ENCODE measurements at places on chromosomes 5 and 9.
A peak's percentile ranks its signal among the peaks of the same experiment; 100 is the strongest.

DNA sequence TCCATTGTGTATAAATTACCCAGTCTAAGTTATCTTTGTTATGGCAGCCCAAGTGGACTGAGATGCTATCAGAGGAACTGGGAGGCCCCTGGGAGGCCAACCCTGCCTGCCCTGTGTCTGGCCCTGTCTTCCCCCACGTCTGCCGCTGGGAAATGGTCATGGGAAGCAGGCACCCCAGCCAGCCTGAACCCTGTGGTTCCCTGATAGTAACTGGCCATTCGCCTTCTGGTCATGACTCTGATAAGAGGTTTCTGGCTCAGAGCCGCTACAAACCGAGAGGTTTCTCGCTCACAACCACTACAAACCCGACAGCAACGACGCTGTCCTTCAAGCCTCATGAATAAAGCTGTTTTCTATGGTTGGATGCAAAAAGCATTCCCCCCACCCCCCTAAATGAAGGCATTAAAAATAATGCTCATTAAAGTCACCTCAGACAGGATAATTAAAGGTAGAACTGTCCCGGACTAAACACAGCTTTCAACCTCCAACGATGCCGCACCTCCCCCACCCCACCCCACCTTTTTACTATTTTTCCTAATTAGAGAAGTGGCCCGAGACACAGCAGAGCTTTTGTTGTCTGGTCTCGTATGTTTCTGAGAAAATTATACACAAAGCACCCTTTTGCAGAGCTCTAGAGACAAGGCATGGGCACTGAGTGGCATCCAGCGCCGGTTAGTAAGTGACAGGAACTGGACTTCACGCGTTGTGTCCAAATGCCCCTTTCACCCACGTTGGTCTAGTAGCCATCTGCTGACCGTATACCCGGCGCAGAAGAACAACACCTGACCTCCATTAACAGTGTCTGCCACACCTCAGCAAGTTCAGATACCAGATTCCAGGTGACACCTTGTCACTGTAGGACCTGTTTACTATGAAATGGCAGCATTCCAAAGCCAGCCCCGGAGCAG lies 140.8 kb downstream of the COL23A1 start:
- peak; percentile 97 for DNase-seq

DNA sequence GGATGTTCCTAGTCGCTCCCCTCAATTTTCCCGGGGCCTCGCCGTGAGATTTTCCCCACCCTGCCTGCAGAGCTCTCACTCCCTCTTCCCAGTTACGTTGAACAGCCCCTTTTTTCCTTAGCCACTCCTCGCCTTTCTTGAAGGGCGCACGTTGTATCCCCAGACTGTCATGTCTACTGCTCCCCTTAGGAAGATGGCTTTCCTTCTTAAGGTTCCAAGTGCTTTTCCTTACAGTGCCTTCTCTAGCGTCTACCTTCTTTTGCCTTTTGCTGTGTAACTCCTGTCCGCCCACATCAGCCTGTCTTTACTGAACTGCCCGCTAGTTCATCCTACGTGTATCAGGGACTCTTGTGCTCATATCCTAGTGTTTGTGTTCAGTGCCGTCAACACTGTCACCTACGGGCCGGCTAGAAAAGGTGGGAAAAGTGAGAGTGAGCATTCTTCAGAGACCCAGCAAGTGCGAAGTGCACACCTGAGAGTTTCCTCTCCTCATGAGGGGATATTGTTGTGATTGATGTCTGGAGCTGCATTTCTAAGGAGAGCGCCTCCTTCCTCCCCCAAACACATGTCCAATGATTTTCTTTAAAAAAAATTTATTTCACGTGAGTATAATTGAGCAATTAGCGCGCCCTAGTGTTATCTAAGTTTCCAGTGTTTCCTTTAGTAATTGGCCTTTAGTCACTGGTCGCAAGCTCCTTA lies 764 bp downstream of the CAMLG start:
- peak; percentile 93 for DNase-seq

DNA sequence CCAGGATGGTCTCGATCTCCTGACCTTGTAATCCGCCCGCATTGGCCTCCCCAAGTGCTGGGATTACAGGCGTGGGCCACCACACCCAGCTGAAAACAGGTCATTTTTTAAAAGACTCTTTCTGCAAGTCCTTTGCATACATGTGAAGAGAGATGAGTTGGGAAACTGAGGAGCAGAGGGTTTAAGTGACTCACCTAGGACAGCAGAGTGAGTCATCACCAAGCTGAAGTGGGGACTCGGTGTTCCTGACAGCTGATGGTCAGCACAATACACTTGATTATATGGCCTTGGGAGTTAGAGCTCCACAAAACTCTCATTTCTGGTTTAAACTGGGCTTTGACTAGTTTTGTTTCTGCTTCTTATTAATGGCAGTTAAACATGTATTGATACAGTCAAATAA lies 38.1 kb upstream of the SSBP2 start:
- DNase-seq = no peak

GRCh38 chr5:175686396-175686795 lies 28.5 kb downstream of the HRH2 start:
- no peak for DNase-seq

DNA sequence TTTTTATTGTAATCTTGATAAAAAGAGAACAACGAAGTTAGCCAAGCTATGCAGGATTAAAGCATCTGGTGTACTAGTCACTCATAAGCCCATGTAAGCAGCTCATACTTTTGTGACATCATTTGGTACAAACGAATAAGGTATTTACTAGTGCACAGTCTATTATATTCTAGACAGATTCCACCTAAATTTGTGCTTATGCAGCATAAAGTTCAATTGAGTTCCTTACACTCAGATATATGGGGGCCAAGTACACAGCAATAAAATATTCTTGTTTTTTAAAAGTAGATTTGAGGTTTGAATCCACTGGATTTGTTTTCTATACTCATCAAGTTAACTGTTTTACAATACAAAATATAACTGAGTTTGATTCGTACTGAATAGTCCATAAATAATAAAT lies 1621.2 kb downstream of the MAT2B start:
- no peak for DNase-seq

GRCh38 chr5:130605234-130605633 lies 559.8 kb downstream of the HINT1 start:
- peak; percentile 1 for DNase-seq

GRCh38 chr5:14679595-14679994 lies 15.1 kb downstream of the OTULIN start:
- DNase-seq = no peak

DNA sequence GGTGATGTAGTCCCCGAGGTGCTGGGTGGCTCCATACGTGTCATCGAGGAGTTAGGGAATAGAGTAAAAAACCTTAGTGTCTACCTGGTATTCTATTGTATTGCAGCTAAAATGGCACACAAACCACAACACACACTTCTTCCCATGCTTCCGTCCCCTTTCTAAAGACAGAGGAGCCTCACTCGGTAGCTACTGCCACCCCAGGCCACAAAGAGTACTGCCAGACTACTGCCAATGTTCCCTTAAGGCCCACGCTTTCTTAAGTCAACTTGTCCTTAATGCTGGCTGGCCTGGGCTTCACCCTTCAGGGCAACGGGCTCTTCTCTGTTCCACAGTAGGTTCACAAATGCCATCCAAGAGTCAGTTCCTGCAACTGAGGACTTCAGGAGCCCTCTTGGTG lies 673.0 kb downstream of the ELAVL2 start:
- DNase-seq = peak; percentile 13

GRCh38 chr9:86488794-86489193 lies 134.6 kb upstream of the TUT7 start:
- DNase-seq = no peak

GRCh38 chr9:133602277-133602676 lies 6.9 kb downstream of the FAM163B start:
- no peak for DNase-seq

GRCh38 chr5:148179234-148179824 lies 11.0 kb downstream of the SPINK14 start:
- DNase-seq = peak; percentile 86

- no peak for DNase-seq
These were observed 36.2 kb downstream of the NFIB start for GRCh38 chr9:14277761-14278160.

DNA sequence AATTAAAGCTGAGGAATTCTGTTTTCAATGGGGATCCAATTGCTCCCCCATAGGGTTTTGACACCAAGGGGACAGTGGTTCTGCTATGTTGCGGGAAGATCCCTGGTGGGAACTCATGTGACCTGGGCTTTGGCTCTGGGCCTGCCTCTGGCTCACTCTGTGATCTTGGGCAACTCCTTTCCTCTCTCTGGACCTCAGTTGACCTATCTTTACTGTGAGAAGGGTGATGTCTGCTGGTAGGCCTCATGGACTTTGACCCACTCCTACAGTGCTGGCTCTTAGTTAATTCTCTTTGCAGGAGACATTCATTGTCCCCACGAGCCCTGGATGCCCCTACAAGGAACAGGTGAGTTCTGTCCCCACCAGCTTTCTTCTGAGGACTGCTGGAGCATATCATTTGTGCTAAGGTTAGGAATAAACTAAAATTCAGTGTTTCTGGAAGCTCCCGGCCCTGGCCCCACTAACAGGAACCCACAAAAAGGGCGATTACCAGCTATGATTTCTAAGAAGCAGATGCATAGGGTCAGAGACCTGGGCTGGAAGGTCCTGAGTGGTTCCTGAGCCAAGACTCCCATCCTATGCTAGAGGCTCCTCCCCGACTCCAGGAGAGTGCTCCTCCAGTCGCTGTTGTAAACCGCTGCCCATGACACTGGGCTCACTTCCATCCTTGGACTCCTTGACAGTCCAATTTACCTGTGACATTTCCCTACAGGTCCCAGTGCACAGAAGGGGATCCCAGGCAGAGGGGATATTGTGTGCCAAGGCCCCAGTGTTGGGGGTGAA lies 218.3 kb downstream of the PAX5 start:
- no peak for DNase-seq

GRCh38 chr5:943201-943917 lies 50.7 kb downstream of the TRIP13 start:
- DNase-seq = no peak

DNA sequence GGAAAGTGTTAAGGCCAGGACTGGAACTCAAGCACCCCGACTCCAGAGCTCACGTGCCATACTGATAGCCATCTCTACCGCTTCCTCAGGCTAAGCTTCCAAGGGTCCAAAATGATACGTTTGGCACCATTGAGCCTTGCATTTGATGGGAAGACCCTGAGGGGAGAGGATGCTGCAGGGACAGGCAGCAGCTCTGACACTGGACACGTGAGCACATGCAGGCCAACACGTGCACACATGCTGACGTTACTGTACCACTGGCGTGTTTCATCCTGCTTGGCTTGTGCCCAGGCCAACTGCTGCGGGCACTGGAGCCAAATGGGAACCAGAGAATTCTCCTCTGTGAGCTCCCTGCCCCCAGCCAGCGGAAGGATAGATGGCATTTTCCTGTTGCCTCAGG lies 5.2 kb downstream of the FAT2 start:
- DNase-seq = no peak

DNA sequence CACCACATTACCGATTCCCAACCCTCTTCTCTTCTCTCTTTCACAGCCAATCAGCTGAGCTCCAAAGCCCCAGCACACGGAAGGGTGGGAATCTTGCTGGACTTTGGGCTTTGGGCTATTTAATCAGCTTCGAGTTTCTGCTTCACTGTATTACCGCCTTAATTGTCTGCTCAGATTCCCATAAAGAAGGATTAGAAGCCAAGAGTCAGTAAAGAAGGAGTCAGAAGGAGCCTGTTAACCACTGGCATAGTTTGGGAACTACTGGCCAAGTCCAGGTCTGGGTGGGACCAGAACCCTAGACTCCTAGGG lies 4.4 kb downstream of the SPRY4 start:
- no peak for DNase-seq

DNA sequence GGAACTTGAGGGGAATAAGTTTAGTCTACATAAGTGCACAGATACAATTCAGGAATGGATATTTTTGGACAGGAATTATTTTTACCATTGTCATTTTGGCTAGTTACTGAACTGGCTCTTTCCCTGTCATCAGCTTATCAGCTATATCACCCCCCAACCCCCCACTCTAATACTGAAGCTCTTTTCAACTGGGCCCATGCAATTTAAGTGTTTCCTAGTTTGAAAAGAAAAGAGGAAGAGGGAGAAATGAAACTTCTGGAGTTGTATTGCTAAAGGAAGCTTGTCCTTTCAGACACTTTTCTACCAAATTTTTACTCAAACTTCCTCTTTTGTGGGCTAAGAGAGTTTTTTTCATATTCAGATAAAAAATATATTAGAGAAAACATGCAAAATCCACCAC lies 18.5 kb upstream of the TIMD4 start:
- DNase-seq = peak; percentile 47

DNA sequence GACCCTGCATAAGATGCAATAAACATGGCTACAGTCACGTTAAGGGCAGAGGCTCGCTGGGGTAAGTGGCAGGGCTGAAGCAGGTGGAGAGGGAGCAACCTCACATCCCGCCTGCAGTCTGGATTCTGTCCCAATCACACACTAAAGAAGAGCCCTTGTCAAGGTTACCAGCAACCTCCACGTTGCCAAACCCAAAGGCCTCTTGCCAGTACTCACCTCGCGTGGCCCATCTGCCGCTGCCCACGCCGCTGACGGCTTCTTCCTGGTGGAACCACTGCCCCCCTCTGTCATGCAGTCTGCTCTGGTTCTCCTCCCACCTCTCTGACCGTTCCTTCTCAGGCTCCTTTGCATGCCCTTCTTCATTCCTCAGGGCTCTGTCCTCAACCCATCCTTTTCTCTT lies 8.8 kb downstream of the AQP7 start:
- DNase-seq = no peak

DNA sequence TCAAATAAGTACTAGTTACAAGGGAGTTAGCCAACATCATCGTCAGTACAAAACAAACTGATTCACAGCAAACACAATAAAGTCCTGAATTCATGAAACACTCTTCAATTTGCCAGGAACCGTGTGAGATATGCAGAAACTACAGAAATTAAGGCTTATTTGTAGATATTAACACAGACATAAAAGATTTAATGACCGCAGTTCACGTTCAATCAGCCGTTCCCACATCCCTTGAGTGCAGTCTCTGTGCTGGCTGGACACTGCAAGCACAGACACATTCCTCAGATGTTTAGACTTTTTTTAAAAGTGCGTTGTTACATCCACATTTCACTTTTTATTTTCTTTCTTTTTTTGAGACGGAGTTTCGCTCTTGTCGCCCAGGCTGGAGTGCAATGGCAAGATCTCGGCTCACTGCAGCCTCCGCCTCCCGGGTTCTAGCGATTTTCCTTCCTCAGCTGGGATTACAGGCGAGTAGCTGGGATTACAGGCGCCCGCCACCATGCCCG lies 566 bp upstream of the CEP78 start:
- DNase-seq = no peak

GRCh38 chr9:137387114-137387890 lies 35.7 kb downstream of the EXD3 start:
- peak; percentile 55 for DNase-seq

GRCh38 chr9:72185561-72185960 lies 36.3 kb downstream of the GDA start:
- no peak for DNase-seq

Data from hematopoietic multipotent progenitor cell treated with erythropoietin and hydrocortisone succinate and interleukin-3 and kit ligand, for 4 days (in vitro differentiated cells).